Cerebellum (tissue), 4 donors: ENCODE measurements at places on chromosomes 4 and X.
A peak's percentile ranks its signal among the peaks of the same experiment; 100 is the strongest.

GRCh38 chr4:68951078-68951805 is at the start of gene UGT2A3:
Gene UGT2A3 (minus strand): TSS chr4:68951804. CDS start chr4:68951760, 44 bp downstream.
- no peak for DNase-seq

- no peak for DNase-seq
Measured at GRCh38 chrX:17187136-17187756, 187.8 kb upstream of the NHS start.

- DNase-seq, result no peak
Measured at GRCh38 chr4:85736571-85736970, 261.6 kb downstream of the ARHGAP24 start.

DNA sequence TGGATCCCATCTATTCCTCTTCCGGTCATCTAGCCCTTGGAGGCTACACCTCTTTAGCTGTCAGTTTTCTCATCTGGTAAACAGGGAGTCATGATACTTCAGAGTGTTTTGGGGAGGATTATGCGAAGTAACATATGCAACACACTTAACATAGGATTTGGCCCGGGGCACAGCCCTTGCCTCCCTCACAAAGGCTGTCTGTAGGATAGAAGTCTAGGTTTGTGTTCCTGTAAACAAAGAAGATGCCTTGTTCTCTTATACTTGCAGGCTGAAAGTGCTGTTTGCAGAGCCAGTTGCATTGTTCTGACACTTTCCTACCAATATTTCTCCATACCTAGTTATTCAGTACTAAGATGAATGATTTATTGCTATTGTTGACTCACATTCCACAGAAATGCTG is 2.2 kb upstream of the APELA start:
- no peak for DNase-seq

DNA sequence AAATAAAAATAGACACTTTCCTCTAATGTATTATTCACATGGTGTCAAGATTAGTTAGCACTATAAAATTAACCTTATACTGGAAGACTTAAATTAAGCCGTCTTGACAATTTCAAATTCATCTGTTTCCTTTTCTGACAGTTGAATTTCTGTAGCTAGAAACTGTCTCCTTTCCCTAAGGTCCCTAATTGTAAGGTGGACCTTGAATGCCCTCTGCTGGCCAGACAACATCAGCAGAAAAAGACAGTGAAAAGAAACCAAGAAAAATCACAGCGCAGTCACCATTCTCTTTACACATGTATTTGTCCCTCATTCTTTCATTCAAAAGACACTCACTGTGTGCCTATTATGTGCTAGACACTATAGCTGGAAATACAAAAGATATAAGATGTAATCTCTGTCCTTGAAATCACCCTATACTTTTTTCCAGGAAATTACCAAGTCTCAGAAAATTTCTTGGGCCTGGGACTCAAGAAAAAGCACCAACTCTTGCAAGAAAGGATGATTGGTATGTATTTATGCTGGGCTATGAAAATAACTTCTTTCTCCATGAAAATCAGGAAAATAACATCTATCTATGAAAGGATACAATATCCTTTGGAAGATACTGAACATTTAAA is 32.7 kb upstream of the AMBN start:
- peak; percentile 10 for DNase-seq

DNA sequence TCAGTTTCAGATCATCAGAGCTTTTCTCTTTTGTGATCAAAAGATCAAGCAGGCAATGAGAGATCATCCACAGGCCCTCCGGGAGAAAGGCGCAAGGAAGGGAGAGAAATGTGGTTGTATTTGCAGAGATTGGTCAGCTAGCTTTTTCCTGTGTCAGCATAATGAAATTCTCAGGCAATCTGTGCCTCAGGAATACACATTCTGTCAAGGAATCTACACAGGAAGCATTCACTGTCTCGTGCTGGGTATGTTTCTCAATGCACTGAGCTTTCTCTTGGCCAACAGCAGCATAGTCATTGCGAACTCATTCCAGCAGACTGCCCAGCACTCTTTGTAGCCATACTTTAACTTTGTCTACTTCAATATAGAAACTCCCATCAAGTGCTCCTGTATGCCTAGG is 413.7 kb downstream of the PPP3CA start:
- DNase-seq, result no peak

- DNase-seq, result no peak
Measured at GRCh38 chr4:172348426-172348825, 535.2 kb downstream of the GALNTL6 start.

GRCh38 chr4:118703118-118703517 is 17.9 kb downstream of the METTL14 start:
- DNase-seq, result no peak

DNA sequence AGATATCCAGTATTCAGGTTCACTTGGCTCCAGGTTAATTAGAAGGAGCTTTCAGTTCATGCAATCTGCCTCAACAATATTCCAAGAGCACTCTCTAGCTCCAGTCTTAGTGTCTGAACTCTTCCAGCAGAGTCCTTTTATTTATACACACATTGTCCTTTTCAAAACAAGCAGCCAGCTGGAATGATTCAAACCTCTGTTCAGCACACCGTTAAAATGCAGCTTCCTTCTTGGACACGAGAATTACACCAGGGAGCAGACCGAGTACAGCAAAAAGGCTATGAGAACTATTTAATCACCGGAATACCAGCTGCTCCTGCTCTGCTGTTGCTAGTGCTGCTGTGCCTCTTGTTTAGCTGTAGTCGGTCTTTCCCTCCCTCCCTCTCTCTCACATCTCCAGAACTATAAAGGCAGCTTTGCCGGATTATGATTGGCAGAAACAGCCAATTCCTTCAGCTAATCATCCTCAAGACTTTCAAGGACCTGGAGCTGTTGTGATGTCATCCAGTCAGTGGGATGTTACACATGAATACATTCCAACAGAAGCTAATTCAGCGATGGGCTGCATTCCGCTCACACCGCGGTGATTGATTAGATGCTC is at the start of gene NDST4:
Gene NDST4 (minus strand): TSS at position 115 of the 601 bp plus-strand sequence. CDS start 36,584 bp downstream, outside the sequence.
- DNase-seq, result no peak

- DNase-seq, result no peak
Measured at GRCh38 chr4:185255868-185256267, 46.5 kb downstream of the SNX25 start.

GRCh38 chr4:139501527-139501926 is 47.6 kb downstream of the RAB33B start:
- DNase-seq, result no peak

GRCh38 chr4:93018806-93019205 is 715.0 kb downstream of the GRID2 start:
- no peak for DNase-seq

DNA sequence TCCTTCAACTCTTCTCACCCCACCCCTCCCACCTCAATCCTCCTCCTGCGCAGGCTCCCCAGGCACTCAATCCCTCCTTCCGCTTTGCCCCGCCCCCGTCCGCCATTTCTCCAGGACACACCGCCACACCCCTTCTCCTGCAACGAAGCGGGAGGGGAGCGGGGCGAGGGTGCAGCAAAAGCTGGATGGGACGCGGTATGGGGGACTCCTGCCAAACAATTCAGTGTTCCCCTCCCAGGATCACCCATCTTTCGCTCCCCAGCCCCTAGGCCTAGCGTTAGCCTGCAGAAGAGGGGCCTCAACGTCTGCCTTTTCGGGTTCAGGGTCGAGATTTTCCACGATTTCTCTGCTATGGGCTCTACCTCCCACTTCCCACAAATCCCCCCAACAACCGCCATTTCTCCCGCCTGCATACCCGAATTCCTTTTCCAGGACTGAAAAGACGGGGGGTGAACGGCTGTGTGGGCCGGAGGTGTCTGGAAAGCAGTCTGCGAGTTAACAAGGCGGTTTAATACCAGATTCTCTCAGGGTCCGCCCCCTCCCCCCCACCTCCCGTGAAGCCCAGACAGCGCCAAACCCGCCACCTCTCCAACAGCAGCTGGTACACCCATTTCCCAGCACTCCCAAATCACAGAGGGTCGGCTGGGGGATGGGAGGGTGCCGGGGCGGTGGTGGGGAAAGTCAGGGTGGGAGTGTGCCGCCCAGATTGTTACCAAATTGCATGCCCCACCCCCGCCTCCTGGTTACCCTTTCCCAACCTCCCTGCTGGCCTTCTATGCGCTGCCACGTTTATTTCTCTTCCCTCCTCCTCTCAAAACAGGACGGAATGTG is 774 bp downstream of the ARMCX2 start:
- DNase-seq, result peak; percentile 69

- no peak for DNase-seq
Measured at GRCh38 chr4:65918872-65919271, 248.6 kb upstream of the EPHA5 start.

DNA sequence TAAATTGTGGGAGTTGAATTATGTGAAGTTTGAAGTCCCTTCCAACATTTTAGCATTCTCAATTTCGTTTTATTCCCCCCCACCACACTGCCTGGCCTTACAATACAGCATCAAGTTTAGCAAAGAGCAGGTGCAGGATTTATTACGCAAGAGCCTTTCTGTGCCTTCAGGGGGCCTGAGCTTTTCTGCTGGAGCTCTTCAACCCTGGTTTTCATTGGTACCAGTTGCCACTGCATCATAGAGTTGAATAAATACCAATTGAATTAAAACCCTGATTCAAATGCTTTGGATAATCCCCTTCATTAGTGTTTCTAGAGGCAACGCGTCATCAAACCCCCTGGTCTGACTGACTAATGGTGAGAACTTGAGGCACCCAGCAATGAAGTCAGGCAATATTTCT is 43.6 kb upstream of the KIT start:
- DNase-seq, result no peak

DNA sequence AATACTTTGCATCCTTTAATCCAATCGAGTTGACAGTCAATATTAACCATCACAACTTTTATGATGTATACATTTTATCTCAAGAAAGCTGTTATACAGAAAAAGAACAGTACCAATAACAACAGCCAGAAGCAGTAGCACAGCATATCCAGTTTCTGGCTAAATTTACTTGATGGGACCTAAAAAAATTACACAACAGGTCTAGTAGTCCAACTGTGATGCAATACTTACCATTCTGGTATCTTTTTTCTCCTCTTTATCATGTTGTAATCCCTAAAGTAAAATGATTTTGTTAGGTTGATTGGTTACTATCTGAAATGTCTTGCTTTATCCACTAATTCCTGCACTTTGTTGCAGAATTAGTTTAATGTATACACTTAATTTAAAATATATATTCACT is 1150.6 kb downstream of the FAT4 start:
- DNase-seq, result no peak

- DNase-seq, result no peak
Measured at GRCh38 chr4:155656025-155656424, 10.6 kb upstream of the GUCY1A1 start.

DNA sequence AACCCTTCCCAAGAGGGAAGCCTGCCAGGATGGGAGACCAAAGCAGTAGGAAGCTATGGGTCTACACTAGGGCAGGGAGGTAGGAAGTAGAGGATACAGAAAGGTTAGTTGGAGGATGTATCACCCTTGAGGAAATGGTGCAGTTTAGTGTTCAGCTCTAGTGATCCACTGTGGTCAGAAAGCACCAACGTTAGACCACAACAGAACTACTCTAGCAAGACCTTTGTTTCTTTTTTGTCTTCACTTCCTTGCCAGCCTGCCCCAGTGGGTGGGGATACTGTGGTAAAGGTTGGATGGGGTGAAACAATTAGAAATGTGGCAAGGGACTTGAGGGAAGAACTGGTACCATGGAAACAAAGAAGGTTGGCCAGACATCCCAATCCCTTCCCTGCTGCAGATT is 83.3 kb downstream of the DDIT4L start:
- no peak for DNase-seq

- peak; percentile 10 for DNase-seq
Measured at GRCh38 chr4:187666697-187667494, 328.7 kb upstream of the ZFP42 start.

DNA sequence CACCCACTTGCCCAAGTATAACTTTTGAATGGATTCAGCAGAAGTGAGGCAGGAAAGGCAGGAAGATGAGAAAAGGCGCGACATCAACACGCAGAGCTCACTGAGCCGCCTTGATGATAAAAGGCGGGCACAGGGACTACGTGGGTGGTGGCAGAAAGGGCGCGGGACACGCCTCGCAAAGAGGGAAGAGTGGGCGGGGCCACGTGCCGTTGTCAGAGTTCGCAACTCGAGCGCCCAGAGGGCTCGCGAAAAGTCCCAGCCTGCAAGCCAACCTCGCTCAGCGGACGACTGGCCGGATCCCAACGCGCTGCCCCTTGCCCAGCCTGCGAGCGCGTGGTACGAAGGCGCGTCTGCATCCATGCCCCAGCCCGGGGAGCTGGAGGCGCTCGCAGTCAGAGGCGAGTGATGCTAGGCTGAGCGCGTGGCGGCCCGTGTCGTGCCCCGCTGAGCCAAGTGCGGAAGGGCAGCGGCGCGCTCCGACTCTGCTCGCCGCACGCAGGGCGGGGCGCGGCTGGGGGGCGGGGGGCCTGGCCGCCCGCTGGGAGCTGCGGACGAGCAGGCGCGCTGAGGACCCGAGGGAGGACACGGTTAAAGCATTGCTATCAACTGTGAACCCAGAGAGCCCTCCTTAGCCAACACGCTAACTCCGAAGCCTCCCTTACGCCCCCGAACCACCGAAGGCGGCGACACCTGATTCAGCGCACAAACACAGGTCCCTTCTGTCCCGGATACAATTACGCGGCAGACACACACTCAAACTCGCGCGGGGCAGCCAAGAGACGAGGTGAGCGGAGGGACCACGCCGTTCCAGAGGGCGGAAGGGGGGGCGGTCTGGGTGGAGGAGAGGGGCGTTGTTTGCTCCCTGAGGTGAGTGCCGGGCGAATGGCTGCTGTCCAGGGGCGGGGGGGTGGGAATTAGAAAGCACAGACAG is at the start of gene UGT8:
Gene UGT8 (plus strand): TSS at position 617 of the 931 bp plus-strand sequence. CDS start 24,074 bp downstream, outside the sequence.
- peak; percentile 56 for DNase-seq

GRCh38 chrX:63967551-63967950 is 182.5 kb upstream of the ARHGEF9 start:
- DNase-seq, result no peak

DNA sequence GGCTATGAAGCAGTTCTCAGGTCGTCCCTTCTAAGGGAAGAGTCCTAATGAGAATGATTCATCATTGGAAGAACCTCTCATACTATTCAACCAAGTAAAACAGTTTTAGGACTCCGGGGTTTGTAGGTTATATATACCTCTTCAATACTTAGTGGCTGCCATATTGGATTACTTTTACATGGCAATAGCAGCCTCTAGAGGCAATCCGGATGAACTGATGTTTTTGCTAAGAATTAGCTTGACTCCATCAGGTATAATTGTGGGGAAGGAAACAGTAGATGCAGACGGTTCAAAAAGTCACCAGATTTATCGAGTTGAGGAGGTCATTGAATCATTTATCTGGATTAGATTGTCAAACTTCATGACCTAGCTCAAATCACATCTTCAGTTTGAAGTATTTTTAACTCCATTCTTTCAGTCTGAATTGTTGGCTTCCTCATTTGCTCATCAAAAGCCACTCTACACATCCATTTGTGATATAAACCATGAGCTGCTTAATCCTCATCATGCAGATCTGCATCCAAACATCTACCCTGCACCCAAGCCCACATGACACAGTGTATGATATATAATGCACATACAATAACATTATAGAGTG is 28.4 kb downstream of the GUCY1B1 start:
- no peak for DNase-seq

GRCh38 chr4:48725414-48725813 is 54.7 kb downstream of the FRYL start:
- DNase-seq, result no peak

GRCh38 chrX:72126048-72126415 is 5.7 kb downstream of the RTL5 start:
- peak; percentile 63 for DNase-seq
